ENCODE measurements at places on chromosomes 12 and 14. TPM values are rescaled to one million over a fixed set of nuclear protein-coding genes. Genes with fewer than 3 reads are reported as not detected.
A peak's percentile ranks its signal among the peaks of the same experiment; 100 is the strongest.

- H3K4me3 ChIP-seq, result peak overlapping the region; percentile 91
- H3K4me1 ChIP-seq, result peaks cover 44% of the 10 kb centered on the region
- peaks cover 60% of the 10 kb centered on the region for H3K36me3 ChIP-seq
- H3K27me3 ChIP-seq, result no peaks in the 10 kb centered on the region
- H3K27ac ChIP-seq, result peak overlapping the region; percentile 93
- no peak for DNase-seq
These were observed 352 bp downstream of the PHB2 start for GRCh38 chr12:6970096-6970527.

- no peak overlapping the region for H3K4me3 ChIP-seq
- H3K27ac ChIP-seq, result peak overlapping the region; percentile 41
- no peaks in the 10 kb centered on the region for H3K27me3 ChIP-seq
- peaks cover 30% of the 10 kb centered on the region for H3K4me1 ChIP-seq
- H3K36me3 ChIP-seq, result no peaks in the 10 kb centered on the region
These were observed 7.4 kb downstream of the CLMN start for GRCh38 chr14:95312311-95312710.

DNA sequence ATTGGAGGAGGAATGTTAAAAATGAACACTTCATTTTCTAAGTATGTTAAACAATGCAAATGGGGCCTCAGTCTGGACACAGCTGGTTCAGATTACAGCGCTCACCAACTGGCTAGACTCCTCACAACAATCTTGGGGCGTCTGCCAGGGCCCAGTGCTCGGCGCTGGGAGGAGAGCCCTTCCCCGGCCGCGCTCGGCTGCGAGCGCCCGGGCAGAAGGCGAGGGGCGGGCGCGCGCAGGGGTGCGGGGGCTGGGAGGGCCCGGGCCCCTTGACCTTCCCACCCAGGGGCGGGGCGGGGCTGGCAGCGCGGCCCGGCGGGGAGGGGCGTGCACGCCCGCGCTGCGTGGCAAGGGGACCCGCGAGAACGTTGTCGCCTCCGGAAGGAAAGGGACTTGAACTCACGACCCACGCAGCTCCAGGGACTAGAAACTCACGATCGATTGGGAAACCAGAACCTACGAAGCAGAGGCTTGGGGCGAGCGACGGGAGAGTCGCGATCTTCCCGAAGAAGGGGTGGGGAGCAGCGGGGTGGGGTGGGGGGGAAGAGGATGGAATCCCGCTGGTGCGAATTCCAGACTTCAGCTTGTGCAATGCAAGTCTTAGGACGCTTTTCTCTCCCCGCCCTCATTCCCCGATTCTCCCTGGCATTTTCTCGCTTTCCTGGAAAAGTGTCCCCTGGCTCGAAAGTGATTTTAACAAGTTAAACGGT lies at the start of gene FBLN5:
Gene FBLN5 (minus strand): TSS at position 220 of the 710 bp plus-strand sequence. CDS start 465 bp downstream, outside the sequence.
- H3K27me3 ChIP-seq, result peaks cover 6% of the 10 kb centered on the region
- peak within 1 kb of the TSS; percentile 81 for H3K27ac ChIP-seq
- H3K4me1 ChIP-seq, result peaks cover 22% of the 10 kb centered on the region
- DNase-seq, result peak; percentile 79
- peak within 1 kb of the TSS; percentile 69 for H3K4me3 ChIP-seq

DNA sequence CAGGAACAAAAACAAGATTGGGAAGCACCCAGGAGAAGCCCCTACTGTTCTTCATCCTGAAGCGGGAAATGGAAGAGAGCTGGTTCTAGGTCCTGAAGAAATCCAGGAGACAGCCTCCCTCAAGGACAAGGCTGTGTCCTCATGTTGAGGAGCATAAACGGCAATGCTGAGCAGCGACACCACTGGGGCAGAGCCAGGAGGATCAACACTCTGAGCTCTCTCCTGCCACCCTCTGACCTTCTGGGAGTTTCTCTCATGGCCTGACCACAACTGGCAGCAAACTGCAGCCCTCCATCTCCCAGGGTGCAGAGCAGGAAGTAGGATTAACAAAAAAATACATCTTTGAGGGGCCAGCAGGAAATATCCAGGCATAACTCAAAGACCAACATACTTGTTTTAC lies 1292.2 kb upstream of the TMEM132C start:
- H3K27me3 ChIP-seq, result no peaks in the 10 kb centered on the region
- H3K4me1 ChIP-seq, result no peaks in the 10 kb centered on the region
- H3K4me3 ChIP-seq, result no peak overlapping the region
- DNase-seq, result no peak
- H3K36me3 ChIP-seq, result no peaks in the 10 kb centered on the region
- H3K27ac ChIP-seq, result no peak overlapping the region

DNA sequence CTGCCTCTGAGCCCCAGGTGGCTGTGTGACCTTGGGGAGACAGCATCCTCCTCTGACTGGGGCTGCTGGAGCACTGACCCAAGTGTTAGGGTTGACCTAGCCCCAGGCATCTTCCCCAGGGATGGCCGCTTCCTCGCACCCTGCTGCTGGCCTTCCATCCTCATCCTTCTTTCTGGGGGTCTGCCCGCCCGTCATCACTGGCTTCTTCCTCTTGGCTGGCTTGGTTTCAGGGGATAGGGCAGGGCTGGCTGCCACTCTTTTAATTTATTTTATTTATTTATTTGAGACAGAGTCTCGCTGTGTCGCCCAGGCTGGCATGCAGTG lies 3.5 kb downstream of the TEDC1 start:
- peak; percentile 32 for DNase-seq
- peaks cover 4% of the 10 kb centered on the region for H3K4me1 ChIP-seq
- no peak overlapping the region for H3K4me3 ChIP-seq
- peaks cover 14% of the 10 kb centered on the region for H3K36me3 ChIP-seq

DNA sequence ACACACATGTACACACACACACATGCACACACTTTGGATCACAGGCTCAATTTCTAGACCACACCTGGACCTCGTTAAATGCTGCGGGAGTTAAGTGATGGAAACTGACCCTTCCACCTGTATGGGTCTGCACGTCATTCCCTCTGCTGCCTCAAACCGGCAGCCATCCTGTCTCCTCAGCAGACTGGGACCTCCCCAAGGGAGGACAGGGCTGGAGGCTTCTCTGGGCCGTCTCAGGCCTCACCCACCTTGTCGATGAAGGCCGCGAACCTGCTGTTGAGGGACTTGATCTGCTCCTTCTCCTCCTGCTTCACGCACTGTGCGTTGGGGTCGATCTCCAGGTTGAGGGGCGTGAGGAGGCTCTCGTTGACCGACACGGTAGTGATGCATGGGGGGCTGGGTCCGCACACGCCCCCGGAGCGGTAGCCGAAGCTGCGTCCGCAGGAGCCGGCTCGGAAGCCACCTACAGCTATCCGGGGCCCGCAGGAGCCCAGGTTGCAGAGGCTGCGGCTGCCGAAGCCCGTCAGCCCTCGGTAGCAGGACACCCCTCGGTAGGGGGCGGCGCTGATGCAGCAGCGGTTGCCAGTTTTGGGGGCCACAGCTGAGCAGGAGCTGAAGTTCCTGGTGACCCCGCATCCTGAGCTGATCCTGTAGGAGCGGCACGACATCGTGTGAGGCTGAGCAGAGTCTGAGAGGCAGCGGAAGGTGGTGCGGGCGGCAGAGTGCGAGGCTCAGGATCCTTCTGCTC lies at the start of gene KRT85:
Gene KRT85 (minus strand): TSS at position 744 of the 748 bp plus-strand sequence. CDS start 76 bp downstream, at position 668.
- H3K36me3 ChIP-seq, result no peaks in the 10 kb centered on the region
- peaks cover 9% of the 10 kb centered on the region for H3K27me3 ChIP-seq
- no peak within 1 kb of the TSS for H3K27ac ChIP-seq
- H3K4me1 ChIP-seq, result no peaks in the 10 kb centered on the region
- no peak for DNase-seq
- no peak within 1 kb of the TSS for H3K4me3 ChIP-seq

DNA sequence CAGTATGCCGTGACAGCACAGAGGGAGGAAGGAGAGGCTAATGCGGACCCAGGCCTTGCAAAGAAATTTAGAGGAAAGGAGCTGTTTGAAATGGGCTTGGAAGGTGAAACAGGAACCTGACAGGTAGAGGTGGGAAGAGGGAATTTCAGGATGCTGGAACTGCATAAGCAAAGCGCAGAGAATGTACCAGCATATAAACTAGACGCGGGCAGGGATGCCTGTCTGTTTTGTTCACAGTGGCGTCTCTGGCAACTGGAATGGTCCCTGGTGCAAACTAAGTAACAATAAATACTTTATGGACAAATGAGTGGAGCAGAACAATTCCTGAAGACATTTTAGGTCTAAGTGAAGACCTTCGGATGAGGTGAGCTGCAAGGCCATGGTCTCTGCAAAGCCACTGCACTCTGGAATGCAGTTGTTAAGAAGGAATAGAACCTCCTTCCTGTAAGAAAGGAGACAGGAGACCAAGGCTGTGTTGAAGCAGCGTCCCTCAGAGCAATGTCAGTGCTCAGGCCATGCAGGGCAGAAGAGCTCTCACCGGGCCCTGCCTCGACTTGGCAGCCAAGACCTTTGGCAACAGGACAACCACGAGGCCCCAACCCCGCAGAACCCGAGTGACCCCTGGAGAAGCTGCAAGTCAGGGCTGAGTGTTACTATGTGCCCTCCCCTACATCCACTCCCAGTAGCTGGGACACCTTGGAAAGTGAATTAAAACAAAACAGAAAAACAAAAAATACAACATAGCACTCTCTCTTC lies 42.8 kb downstream of the PITPNM2 start:
- H3K36me3 ChIP-seq, result no peaks in the 10 kb centered on the region
- DNase-seq, result no peak
- no peaks in the 10 kb centered on the region for H3K27me3 ChIP-seq
- H3K4me1 ChIP-seq, result peaks cover 48% of the 10 kb centered on the region
- no peak overlapping the region for H3K4me3 ChIP-seq

- peaks cover 23% of the 10 kb centered on the region for H3K27me3 ChIP-seq
- H3K4me3 ChIP-seq, result no peak overlapping the region
- DNase-seq, result no peak
- H3K27ac ChIP-seq, result no peak overlapping the region
- no peaks in the 10 kb centered on the region for H3K36me3 ChIP-seq
These were observed 2.6 kb downstream of the SVOP start for GRCh38 chr12:109018296-109018695.

- DNase-seq, result no peak
- H3K27me3 ChIP-seq, result no peaks in the 10 kb centered on the region
- H3K4me1 ChIP-seq, result peaks cover 61% of the 10 kb centered on the region
- H3K36me3 ChIP-seq, result no peaks in the 10 kb centered on the region
- H3K4me3 ChIP-seq, result no peak overlapping the region
These were observed 36.2 kb upstream of the MDM1 start for GRCh38 chr12:68368327-68368726.

GRCh38 chr12:11578461-11578993 lies 70.9 kb upstream of the ETV6 start:
- no peak overlapping the region for H3K27ac ChIP-seq
- peaks cover 19% of the 10 kb centered on the region for H3K4me1 ChIP-seq
- no peak for DNase-seq
- no peak overlapping the region for H3K4me3 ChIP-seq

GRCh38 chr12:58732894-58733293 lies 187.4 kb downstream of the LRIG3 start:
- no peak overlapping the region for H3K4me3 ChIP-seq
- no peaks in the 10 kb centered on the region for H3K27me3 ChIP-seq
- DNase-seq, result no peak
- H3K36me3 ChIP-seq, result no peaks in the 10 kb centered on the region
- H3K4me1 ChIP-seq, result no peaks in the 10 kb centered on the region

DNA sequence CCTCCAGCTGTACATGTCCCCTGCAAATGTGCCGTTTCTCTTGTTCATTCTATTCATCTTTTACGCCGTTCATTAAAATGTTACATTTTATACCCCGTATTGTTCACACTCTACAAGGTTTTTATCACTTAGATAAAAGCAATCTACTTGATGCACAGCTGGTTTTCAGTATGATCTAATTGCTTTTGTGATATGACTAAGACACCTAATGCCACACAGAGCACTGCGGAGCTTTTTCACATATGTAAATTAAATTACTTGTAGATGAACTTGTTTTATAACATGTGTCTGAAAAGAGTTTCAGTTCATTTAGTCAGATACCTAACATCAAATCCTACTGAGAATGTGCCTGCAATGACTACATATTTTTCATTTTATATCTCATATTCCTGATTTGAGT lies 40.9 kb upstream of the RERGL start:
- H3K4me1 ChIP-seq, result no peaks in the 10 kb centered on the region
- no peaks in the 10 kb centered on the region for H3K36me3 ChIP-seq
- H3K4me3 ChIP-seq, result no peak overlapping the region
- no peak overlapping the region for H3K27ac ChIP-seq
- no peaks in the 10 kb centered on the region for H3K27me3 ChIP-seq

- no peaks in the 10 kb centered on the region for H3K4me1 ChIP-seq
- no peaks in the 10 kb centered on the region for H3K27me3 ChIP-seq
- DNase-seq, result no peak
- H3K4me3 ChIP-seq, result no peak overlapping the region
- no peak overlapping the region for H3K27ac ChIP-seq
These were observed 67.0 kb upstream of the ARHGAP5 start for GRCh38 chr14:32009976-32010581.

GRCh38 chr12:20477672-20478071 lies 109.3 kb downstream of the PDE3A start:
- H3K4me1 ChIP-seq, result no peaks in the 10 kb centered on the region
- H3K27ac ChIP-seq, result no peak overlapping the region
- H3K4me3 ChIP-seq, result no peak overlapping the region
- no peaks in the 10 kb centered on the region for H3K36me3 ChIP-seq

GRCh38 chr14:75066691-75067090 lies 2.8 kb upstream of the ZC2HC1C start:
- H3K27me3 ChIP-seq, result no peaks in the 10 kb centered on the region
- H3K36me3 ChIP-seq, result no peaks in the 10 kb centered on the region
- no peak overlapping the region for H3K4me3 ChIP-seq
- H3K4me1 ChIP-seq, result peaks cover 53% of the 10 kb centered on the region
- H3K27ac ChIP-seq, result no peak overlapping the region
- no peak for DNase-seq

DNA sequence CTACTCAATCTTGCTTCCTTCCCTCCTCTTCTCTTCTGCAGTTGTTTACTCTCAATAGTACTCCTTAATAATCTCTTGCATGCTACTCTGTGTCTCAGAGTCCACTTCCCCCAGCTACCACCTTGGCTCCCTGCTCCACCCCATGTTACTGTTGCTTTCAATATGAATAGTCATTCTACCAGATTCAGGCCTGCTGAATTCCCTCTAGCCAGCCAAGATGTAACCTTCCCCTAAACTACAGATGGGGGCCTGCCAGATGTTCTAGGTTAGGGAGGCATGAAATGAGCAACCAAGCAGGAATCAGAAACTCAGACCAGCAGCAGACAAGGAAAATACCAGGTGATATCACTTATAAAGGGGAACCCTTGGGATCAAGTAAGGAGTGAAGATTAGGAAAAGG lies 392.1 kb upstream of the DDHD1 start:
- DNase-seq, result no peak
- H3K4me3 ChIP-seq, result no peak overlapping the region
- no peaks in the 10 kb centered on the region for H3K27me3 ChIP-seq
- H3K27ac ChIP-seq, result no peak overlapping the region
- no peaks in the 10 kb centered on the region for H3K36me3 ChIP-seq
- peaks cover 10% of the 10 kb centered on the region for H3K4me1 ChIP-seq

DNA sequence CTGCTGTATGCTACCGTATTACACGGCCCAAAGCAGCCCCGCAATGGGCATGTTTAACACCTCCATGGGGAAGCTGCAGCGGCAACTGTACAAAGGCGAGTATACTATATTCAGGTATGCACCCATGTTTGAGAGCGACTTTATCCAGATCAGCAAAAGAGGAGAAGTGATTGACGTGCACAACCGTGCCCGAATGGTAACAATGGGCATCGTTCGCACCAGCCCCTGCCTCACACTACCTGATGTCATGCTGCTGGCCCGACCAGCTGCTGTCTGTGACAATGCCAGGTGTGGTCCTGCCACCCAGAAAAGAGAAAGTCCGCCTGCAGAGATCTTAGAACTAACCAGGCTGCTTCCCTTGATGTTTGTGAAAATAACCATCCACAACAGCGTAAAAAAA lies 630 bp downstream of the GARIN6 start:
- DNase-seq, result no peak
- no peaks in the 10 kb centered on the region for H3K4me1 ChIP-seq

RBP5 gene
- total RNA-seq, result 1.1 TPM

GUCY2C gene
- total RNA-seq, result not detected

LRP1-AS gene
- not detected for total RNA-seq

GYS2 gene
- not detected for total RNA-seq

TRMT61A gene
- total RNA-seq, result 11.0 TPM

SMIM41 gene
- total RNA-seq, result 4.3 TPM
